ENCODE measurements at places on chromosomes 2 and 18.
A peak's percentile ranks its signal among the peaks of the same experiment; 100 is the strongest.

DNA sequence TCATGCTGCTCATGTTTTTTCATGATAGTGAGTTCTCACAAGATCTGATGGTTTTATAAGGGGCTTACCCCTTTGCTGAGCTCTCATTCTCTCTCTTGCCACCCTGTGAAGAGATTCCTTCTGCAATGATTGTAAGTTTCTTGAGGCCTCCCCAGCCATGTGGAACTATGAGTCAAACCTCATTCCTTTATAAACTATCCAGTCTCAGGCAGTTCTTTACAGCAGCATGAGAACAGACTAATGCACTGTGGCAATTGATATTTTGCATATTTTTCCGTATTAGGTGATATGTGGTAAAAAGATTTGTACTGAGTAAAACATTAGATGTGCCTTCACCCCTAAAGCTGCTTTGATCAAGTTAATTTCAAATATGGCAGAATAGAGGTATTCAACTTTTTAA lies 48.8 kb downstream of the RAB27B start:
- DNase-seq, result no peak

DNA sequence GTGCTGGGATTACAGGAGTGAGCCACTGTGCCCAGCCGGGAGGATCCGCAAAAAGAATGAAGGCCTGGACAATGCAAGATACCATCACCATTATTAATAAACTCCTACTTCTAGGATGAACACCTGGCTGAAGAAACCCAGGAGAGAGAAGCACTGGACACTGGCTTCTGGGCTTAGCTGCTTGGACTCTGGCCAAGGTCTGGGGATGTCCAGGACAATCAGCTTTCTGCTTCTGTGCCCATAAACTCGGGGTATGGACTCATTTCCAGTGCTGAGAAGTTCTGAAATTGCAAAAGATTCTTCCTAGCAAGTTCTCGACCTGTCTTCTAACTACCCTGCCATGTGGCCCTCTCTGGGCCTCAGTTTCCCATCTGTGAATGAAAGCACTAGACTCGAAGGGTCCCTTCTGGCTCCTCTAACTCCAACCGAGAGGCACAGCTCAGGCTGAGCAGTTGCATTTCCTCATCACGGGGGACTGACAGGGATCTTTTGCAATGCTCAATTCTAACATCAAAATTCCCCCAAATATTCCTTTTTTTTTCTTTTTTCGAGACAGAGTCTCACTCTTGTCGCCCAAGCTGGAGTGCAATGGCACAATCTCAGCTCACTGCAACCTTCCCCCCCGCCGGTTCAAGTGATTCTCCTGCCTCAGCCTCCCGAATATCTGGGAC lies 2.4 kb upstream of the SH2D6 start:
- no peak for DNase-seq

DNA sequence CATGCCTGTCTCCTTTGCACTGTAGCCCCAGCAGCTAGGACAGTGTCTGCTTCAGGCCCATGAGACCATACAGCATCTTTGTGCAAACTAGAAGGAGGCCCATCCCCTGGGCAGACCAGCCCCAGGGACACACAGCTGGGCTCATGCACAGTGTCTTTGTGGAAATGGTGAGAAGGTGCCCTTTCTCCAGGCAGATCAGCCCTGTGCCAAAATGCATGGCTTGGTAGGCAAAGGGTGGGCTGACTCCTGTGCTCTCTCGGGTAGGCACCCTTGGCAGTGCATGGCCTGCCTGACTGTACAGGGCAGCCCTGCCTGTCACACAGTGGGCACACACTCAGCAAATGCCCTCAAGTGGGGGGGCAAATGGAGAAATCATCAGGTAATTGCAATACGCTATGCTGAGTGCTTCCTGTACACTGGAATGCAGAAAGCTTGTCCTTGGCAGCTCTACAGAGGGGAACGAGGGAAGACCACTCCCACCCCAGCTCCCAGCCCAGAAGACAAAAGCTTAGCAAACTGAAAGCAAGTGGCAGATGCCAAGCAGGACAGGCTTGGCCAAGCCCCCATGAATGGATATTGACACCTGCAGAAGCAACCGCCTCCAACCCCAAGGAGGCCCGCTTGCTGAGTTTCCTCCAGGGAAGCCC lies 21.6 kb downstream of the TNS1 start:
- DNase-seq, result no peak

DNA sequence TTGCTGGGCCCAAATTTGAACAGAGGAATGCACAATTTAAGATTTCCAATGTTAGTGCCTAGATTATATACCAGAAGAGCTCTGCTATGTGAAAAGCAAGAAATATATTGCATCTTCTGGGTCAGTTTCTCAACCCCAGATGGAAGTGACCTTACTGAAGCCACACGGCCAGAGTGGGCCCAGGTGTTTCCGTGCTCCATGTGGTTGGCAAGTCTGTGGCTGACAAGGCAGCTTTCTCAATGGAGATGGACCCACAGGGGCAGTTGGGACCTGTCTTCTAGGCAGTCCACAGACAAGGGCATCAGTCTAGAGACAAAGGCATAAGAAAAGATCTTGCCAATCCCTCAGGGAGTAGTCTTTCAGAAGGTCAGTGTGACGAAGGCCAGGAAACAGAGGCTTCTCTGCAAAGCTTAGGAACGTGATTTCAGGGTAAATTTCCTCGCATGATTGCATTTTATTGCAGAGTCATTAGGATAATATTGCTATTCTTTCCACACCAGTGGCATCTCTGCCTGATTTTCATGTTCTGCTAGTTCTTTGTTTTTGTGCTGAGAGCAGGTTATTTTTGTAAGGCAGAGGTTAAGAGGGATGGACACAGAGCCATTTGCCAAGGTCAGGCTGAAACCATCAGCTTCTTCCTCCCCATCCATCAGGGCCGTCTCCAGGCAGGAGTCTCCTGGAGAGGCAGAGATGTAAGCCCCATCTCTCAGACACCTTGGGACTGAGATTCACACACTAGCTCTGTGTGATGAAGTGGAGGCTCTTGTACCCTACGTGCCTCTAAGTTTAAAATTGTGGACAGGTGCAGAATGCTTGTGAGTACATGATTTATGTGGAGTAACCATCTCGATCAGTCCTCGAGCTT lies 202.1 kb downstream of the ANKRD30B start:
- DNase-seq, result no peak

- no peak for DNase-seq
These were observed 61.6 kb upstream of the TGIF1 start for GRCh38 chr18:3388323-3388722.

DNA sequence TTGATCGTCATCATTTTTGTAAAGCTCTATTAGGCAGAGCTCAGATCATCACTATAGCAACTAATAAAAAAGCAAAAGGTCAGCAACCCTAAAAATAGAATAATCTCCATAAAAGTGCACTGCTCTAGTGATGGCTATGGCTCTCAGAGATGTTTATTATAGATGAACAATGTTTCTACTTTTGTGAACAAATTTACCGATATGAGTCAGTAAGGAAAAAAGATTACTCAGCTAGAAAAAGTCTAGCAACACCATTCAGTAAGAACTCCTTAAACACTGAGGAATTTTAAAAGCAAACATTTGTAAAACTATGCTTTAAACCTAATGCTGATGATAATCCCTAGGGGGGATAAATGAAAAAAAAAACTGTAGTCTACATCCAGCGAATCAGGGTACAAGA lies 69.6 kb downstream of the ACVR1C start:
- DNase-seq, result no peak

- DNase-seq, result no peak
These were observed 1550.2 kb downstream of the LRP1B start for GRCh38 chr2:140580532-140581151.

DNA sequence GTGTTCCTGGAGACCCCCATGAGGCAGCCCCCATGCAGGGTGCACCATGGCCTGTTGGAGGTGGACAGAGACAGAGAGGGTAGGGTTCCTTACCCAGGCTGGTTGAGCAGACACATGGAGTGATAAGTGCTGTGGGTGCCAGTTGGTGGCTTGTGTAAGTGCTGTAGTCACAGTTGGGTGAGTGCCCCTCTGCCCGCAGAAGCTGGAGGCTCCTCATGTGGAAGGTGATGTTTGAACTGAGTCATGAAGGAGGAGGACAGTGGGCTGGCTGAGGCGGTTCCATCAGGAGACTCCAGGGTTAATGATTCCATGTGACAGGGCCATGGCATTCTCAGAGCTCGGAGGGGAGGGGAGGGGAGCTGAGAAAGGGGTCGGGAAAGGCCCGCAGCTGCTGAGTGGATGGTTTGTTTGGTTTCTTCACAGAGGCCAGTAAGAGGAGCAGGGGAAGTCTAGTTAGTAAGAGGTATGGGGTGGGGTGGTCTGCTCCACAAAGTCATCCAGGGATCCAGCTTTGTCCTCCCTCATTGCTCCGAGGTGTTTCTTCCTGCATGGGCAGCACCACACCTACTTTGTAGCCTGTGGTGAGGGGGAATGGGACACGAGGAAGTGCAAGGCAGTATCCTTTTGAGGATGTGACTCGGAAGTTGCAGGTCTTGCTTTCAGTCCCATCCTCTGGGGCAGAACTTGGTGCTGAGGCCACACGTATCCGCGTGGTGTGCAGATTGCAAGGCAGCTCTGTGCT lies 13.6 kb downstream of the IMPA2 start:
- no peak for DNase-seq

DNA sequence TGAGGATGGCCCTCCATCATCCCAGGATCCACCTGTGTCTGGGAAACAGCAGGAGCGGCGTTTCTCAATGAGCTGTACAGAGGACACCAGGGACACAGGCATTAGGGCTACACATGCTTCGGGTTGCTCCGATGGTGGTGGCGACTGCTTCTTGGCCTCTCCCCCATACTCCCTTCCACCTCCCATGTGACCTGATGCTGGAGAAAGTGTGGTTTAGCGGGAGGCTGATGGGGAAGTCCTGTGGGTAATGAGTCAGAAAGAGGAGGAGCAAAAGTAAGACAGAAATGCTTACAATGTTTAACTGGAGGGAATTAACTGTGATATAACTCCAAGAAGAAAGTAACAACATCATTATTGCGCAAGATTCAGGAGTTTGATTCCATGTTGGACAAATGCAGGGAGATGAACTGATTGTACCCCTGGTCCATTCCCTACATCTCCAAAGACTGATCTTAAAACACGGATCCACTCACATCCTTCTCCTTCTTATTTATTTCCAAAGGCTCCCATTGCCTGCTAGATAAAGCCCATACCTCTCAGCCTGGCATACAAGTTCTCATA lies 186.6 kb downstream of the NRP2 start:
- peak; percentile 68 for DNase-seq

DNA sequence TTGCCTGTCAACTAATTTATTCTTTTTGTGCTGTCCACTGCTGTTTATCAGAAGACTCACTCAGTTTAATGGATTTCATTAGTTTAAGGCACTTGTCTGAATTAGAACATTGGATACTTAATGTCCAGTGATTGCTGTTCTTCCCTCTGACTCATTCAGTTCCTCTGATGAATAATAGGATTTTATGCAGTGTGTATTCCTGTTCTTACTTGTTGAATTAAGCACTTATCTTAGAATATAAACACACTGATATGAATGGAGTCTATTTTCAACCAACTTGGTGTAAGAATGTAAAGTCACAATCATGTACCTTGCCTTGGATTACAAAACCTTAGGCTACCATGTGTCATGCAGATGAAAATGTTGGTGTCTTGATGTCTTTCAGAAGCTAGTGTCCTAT lies 87.0 kb upstream of the PROKR1 start:
- no peak for DNase-seq

DNA sequence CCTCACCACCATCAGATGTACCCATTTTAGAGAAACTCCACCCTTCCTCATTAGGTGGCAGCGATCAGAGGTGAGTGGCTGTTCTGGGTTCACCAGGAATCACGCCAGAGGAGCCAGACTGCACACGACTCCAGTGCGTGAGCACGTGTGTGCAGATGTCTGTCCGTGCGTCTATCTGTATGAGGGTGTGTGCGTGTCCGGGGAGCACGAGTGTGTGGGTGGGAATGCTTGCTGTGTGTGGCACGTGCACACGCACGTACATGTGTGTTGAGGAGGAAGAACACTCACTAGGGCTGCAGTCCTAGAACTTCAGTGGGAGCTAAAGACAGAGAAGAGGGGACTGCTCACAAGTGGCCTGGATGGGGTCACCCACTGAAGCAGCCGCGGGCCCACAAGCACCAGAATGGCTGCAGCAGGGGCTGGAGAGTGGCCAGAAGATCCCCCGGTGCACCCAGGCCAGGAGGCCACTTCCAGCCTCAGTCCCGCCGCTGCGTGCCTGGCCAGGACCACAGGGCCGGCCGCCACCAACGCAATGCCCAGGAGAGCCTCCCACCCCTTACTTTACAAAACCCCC lies 13.9 kb downstream of the HDAC4 start:
- DNase-seq, result no peak

GRCh38 chr2:109475531-109476210 lies 138.1 kb downstream of the SEPTIN10 start:
- DNase-seq, result no peak

DNA sequence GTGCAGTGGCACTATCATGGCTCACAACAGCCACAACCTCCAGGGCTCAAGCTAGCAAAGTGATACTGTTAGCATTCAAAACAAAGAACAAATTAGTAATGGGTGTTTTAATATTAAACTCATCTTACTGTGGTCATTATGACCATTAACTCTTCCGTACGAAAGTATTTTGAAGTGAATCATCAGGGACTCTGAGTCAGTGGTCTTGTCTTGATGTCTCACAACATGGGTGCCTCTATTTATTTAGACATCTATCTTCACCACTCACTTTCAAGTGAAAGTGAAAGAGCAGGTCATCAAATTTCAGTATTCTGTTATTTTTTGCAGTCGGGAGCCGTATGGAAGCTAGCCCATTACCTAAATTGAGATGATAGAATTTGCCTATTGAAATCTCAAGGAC lies 1118.2 kb downstream of the DPP10 start:
- DNase-seq, result no peak

DNA sequence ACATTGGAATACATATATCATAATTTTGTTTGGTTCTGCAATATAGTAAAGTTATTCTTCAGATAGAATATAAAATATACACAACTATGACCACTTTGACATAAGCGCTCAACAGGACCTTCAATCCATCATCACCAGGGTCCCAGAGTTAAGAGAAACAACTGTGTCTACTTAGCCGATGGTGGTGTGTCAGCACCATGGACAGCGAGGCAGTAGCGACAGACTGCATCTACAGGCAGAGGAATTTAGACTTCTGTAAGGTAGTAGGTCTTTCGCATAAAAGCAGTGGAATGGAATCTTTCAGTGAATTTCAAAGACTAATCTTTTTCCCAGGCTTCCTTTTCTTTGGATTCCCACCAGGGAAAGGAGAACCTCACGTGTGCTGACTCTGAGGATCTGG lies 20.5 kb upstream of the LRPPRC start:
- peak; percentile 25 for DNase-seq

DNA sequence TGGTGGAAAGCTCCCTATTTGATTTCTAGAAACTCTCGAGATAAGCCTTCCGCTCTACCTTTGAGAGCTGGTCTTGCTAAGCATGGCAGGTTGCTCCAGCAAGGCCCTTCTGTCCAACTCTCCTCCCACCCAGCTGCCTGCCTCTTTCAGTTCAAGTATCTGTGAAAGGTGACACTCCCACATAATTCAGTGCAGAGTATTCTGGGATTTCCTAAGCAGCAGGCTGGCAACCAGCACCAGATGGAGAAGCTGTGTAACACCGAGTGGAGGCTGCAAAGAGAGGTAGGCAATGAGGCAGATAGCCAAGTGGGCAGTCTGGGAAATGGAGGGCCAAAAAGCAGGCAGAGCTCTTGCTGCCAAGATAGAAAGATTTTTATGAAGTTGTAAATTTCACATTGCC lies 88.4 kb upstream of the CAVIN2 start:
- DNase-seq, result no peak

GRCh38 chr2:235126768-235127167 lies 175.0 kb downstream of the SH3BP4 start:
- no peak for DNase-seq

- no peak for DNase-seq
These were observed 35.9 kb downstream of the FHOD3 start for GRCh38 chr18:36333414-36333813.

Data from brain microvascular endothelial cell (primary cell).